ENCODE measurements at places on chromosomes 13 and 19. TPM values are rescaled to one million over a fixed set of nuclear protein-coding genes. Genes with fewer than 3 reads are reported as not detected.

DNA sequence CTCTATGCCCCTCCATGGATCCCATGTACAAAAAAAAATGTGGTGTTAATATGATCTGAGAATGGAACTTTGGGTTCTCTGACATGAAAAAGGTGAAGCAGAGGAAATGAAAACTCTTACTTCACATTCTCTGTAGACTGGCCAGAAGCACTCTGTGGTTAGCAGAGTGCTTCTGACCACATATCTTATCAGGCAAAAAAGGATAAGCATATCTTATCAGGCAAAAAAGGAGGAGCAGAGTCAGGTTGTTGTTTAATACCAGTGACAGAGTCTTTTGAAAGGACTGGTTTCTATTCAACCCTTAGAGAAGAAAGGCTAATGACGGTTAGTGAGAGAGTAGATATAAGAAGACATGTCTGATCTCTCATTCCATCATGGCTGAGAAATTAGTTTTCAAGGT, 1404.8 kb downstream of the SLITRK1 start:
- no peaks in the 10 kb centered on the region for H3K36me3 ChIP-seq
- H3K27ac ChIP-seq = no peak overlapping the region
- DNase-seq = no peak
- H3K4me3 ChIP-seq = no peak overlapping the region
- H3K4me1 ChIP-seq = no peaks in the 10 kb centered on the region

- no peaks in the 10 kb centered on the region for H3K27me3 ChIP-seq
- no peak for DNase-seq
- no peak overlapping the region for H3K4me3 ChIP-seq
- no peaks in the 10 kb centered on the region for H3K4me1 ChIP-seq
Measured at GRCh38 chr13:83943530-83944279, 61.4 kb upstream of the SLITRK1 start.

Gene ZNF737
- 0.45 TPM for polyA plus RNA-seq

- H3K27ac ChIP-seq = no peak overlapping the region
- H3K4me3 ChIP-seq = no peak overlapping the region
- no peaks in the 10 kb centered on the region for H3K4me1 ChIP-seq
- no peaks in the 10 kb centered on the region for H3K36me3 ChIP-seq
Measured at GRCh38 chr19:13684021-13684420, 80.3 kb upstream of the MRI1 start.

DNA sequence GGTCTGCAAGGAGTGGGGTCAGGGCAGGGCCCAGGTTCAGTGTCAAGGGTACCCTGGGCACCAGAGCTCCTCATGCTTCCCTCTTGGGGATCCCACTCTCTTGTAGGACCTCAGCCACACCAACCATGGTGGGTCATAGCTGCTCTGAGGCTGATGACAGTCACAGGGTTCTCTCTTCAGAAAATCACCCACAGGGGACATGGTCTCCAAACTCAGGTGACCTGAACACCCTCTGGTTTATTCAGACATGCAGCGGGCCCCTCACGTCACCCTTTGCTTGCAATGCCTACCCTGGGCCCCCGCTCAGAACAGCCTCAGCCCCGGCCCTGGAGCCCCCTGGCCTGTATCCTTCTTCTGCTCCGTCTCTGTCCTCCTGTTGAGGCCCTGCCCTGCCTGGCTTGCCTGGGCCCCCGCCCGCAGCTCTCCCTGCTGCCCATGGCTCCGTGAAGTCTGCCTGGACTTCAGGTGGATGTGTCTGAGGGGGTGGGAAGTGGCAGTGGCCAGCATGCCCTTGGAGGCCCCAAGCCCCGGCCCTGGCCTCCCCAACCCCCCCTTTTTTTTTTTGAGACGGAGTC, 20.4 kb downstream of the CHERP start:
- peaks cover 100% of the 10 kb centered on the region for H3K36me3 ChIP-seq
- no peak overlapping the region for H3K4me3 ChIP-seq
- DNase-seq = no peak
- no peaks in the 10 kb centered on the region for H3K27me3 ChIP-seq

DNA sequence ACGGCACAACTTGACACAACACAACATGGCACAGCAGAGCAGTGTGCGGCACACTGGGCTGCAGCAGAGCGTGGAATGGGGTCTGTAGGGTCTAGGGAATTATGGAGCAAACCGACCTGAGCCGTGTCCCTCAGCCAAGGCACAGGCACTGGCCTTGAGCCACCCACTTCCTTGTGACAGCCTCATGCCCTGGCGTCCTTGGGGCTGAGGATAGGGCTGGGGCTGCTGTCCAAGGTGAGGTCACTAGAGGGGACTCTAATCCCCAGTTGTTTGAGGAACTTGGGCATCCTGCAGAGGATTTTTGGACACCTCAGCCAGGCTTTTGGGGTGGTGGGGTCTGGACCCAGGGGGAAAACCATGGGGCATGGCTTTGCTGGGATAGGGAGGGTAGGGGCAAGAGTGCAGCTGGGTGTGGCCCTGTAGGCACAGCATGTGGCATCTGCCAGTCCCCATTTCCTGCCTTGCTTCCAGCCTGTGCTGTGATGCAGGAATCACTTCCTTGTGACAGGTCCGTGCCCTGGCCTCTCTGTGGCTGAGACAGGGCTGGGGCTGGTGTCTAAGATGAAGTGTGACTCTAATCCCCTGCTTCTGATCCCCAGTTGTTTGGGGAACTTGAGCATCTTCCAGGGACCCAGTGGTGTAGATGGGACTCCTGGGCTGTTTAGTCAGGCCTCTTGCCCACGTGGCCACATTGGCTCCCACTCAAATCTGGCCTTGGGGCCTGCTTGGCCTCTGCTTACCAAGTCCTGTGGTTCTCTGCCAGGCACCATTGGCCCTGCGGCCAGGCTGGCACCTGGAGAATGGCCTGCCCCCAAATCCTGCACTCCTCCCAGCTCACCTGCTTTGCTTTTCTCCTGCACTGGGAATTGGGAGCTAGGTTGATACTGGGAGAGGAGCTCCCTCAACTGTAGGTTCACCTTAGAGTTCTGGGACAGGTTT, 78.5 kb downstream of the SCGB2B2 start:
- no peak overlapping the region for H3K27ac ChIP-seq
- no peak for DNase-seq
- no peaks in the 10 kb centered on the region for H3K36me3 ChIP-seq
- no peaks in the 10 kb centered on the region for H3K27me3 ChIP-seq

Gene FBXO27
- 0.03 TPM for polyA plus RNA-seq

GRCh38 chr19:22605275-22606211, 28.6 kb upstream of the ZNF492 start:
- H3K27ac ChIP-seq = no peak overlapping the region
- no peaks in the 10 kb centered on the region for H3K4me1 ChIP-seq
- H3K4me3 ChIP-seq = no peak overlapping the region
- H3K27me3 ChIP-seq = peaks cover 2% of the 10 kb centered on the region
- H3K36me3 ChIP-seq = no peaks in the 10 kb centered on the region

Gene SEMA6B
- 2.3 TPM for polyA plus RNA-seq

- H3K36me3 ChIP-seq = no peaks in the 10 kb centered on the region
- no peak overlapping the region for H3K27ac ChIP-seq
- H3K27me3 ChIP-seq = no peaks in the 10 kb centered on the region
- no peaks in the 10 kb centered on the region for H3K4me1 ChIP-seq
Measured at GRCh38 chr19:27974082-27974513, 1238.9 kb downstream of the UQCRFS1 start.

- H3K4me3 ChIP-seq = no peak overlapping the region
- no peak for DNase-seq
- no peaks in the 10 kb centered on the region for H3K27me3 ChIP-seq
- peaks cover 6% of the 10 kb centered on the region for H3K4me1 ChIP-seq
Measured at GRCh38 chr13:43935878-43936277, 56.2 kb downstream of the LACC1 start.

DNA sequence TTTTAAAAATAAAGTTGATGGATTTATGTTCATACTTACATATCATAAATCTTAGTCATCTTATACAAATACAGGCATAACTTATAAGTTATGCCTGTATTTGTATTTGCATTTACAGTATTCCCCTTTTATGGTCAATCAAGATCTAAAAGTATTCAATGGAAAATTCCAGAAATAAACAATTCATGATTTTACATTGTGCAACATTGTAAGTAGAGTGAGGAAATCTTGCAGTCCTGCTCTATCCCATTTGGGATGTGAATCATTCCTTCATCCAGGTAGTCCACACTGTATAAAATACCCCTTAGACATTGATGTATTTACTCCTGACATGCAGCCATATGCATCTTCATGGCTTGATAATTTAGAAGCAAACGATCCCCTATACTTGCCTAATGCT, 795.3 kb downstream of the SLITRK1 start:
- H3K27ac ChIP-seq = no peak overlapping the region
- H3K36me3 ChIP-seq = no peaks in the 10 kb centered on the region
- no peak for DNase-seq

Gene CGB8
- not detected for polyA plus RNA-seq

- no peak overlapping the region for H3K4me3 ChIP-seq
- H3K27ac ChIP-seq = no peak overlapping the region
- no peak for DNase-seq
- H3K4me1 ChIP-seq = no peaks in the 10 kb centered on the region
Measured at GRCh38 chr13:70841240-70842061, 733.2 kb upstream of the KLHL1 start.

Gene HCST
- 1.1 TPM for polyA plus RNA-seq

DNA sequence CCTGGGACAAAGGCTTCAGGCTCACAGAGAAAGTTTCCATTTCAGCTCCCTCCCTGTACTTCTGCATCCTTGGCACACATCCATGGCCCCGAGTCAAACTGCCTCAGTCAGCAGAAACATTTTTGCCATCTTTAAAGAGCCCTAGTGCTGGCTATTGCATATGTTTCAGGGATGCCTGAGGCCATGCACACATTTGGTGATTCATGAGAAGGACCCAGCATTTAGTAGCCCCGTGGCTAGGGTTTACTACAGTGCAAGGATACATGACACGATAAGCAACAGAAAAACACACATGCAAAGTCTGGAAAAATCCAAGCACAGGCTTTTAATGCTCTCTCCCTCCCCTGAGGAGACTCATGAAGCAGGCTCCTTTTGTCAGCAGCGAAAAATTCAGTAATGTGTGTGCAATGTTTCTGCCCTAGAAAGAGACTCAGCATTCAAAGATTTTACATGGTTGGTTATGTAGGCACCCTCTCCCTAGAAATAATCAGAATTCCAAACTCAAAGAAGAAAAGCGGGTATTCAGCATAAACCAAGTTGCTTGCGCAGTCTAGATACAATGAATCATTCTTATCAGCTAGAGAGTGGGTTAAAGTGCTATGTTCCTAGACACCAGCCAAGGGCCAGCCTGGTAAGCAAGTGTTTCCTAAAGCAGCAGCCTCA, 17.6 kb downstream of the ACOD1 start:
- H3K27ac ChIP-seq = no peak overlapping the region
- H3K27me3 ChIP-seq = no peaks in the 10 kb centered on the region
- DNase-seq = peak; percentile 25

DNA sequence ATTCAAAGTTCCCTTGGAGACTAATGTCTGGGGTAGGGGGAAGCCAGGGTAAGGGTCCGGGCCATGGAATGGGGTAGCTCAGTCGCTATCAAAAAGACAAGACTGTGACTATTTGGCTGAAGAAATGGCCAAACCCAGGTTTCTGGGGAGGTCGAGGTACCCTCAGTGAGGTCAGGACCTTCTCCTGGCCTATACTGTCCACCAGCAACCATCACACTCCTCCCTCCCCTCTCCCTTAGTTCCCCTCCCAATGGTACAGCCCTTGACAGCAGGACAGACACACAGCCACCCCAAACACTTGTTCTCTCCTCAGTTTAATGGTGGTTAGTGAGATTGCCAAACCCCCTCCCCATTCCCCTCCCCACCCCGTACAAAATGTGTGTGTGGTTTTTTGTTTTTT, 2.6 kb upstream of the ZNF428 start:
- no peak for DNase-seq
- H3K4me3 ChIP-seq = no peak overlapping the region
- H3K4me1 ChIP-seq = peaks cover 3% of the 10 kb centered on the region
- no peaks in the 10 kb centered on the region for H3K36me3 ChIP-seq
- no peak overlapping the region for H3K27ac ChIP-seq

Data from psoas muscle (tissue), 8 donors.